ENCODE measurements at places on chromosomes 2 and 18.

DNA sequence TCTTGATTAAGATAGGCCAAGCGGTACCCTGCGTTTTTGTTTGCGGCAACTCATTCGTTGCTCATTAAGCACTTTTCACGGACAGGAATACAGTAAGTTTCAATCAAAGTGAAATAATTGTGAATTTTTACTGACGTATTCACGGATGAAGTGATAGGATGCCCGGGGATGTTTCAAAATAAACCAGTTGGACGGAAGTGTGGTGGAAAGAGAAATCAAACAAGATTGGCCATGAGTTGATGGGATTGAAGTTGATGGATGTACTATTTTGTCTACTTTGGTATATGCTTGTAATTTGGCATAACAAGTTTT, 481 bp downstream of the TMEM177 start:
- DNase-seq: no peak

- DNase-seq: no peak
These were observed 6.4 kb upstream of the FHL2 start for GRCh38 chr2:105405291-105405690.

- DNase-seq: no peak
These were observed 32.4 kb downstream of the MARCO start for GRCh38 chr2:118974103-118974993.

GRCh38 chr2:226310146-226310545, 489.5 kb downstream of the IRS1 start:
- no peak for DNase-seq

GRCh38 chr2:123165616-123166015, 859.5 kb upstream of the CNTNAP5 start:
- DNase-seq: no peak

DNA sequence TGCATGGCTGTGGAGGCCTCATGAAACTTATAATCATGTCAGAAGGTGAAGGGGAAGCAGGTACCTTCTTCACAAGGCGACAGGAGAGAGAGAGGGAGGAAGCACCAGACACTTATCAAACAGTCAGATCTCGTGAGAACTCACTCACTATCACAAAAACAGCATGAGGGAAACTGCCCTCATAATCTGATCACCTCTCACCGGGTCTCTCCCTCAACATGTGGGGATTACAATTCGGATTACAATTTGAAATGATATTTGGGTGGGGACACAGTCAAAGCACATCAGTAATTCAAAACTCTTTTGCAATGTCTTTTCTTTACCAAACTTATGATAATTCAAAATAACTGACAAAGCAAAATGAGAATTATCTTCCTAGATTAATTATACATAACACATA, 8.5 kb upstream of the CCDC68 start:
- DNase-seq: no peak

DNA sequence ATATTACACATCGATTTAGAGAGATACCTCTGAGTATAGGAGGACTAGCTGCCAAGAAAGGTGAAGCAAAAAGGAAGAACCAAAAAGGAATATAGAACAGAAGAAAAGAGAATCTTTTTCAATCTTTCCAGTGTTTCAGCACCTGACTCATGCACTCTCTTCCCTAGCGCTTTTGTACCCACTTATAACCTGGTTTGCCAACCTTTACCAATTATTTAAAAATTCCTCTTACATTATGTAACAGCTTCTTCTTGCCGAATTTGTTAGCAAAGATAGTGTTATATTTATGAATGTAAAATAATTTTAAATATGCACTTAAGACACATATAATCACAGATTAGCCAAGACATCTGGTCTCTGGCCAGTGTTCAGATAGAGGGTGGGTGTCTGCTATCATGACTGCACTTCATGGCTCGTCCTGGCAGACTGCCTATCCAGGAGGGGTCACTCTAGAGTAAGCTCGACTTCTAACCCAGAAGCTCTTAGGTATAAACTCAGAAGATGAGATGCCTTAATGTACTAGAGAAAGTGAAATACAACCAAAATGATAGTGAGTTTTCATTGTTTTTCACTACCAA, 122.9 kb downstream of the ATAD2B start:
- DNase-seq: no peak

DNA sequence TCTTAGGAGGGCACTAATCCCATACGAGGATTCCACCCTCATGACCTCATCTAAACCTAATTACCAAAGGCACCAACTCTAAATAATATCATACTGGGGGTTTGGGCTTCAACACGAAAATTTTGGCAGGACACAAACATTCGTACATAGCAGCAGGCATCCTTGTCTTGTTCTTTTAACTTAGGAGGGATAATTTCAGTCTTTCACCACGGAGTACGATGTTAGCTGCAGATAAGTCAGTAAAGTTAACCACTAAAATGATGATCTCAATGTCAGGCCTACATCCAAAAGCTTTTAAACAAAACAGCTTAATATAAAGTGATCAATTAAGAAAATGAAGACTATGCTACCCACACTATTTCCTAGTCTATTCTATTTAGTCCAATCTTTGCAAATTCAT, 74.9 kb downstream of the ID2 start:
- no peak for DNase-seq

All from activated CD8-positive, alpha-beta memory T cell treated with anti-CD3 and anti-CD28 coated beads, Interleukin-2, amount 50 U/mL, for 4 hours (primary cell).